Thoracic aorta (tissue), 2 donors: ENCODE measurements at places on chromosomes 1 and 21.
A peak's percentile ranks its signal among the peaks of the same experiment; 100 is the strongest.

DNA sequence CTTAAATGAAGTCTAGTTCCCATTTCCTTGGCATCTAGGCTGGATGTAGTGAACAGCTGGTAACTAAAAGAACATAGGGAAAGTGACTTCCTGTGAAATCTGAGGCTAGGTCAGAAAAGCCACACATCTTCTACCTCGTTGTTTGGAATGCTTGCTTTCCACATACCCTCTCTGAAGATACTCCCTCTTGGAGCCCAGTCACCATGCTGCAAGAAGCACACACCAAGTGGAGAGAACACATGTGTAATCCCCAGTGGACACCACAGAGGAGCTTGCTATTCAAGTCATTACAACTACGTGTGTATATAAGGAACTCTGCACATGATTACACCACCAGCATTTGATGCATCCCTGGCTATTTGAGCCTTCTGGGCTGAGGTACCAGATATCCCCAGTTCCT is 125.9 kb downstream of the RGS21 start:
- no peak overlapping the region for H3K27ac ChIP-seq
- H3K4me3 ChIP-seq: no peak overlapping the region

DNA sequence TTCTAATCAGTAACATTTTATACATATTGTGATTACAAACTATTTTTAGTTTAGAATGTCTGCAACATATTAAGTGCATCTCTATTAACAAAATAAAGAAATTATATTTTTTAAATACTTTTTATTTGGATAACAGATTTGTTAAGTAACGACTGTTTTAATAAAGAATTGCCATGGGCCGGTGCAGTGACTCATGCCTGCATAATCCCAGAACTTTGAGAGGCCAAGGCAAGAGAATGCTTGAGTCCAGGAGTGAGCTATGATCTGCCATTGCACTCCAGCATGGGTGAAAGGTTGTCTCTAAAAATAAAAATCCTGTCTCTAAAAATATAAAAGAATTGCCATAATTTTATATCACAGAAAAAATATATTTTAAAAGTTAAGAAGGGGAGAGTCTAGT is 4.1 kb downstream of the LRRIQ3 start:
- H3K4me3 ChIP-seq: no peak overlapping the region
- no peak overlapping the region for H3K27ac ChIP-seq
- no peak for DNase-seq
- no peaks in the 10 kb centered on the region for H3K27me3 ChIP-seq

- H3K4me1 ChIP-seq: no peaks in the 10 kb centered on the region
- H3K4me3 ChIP-seq: no peak overlapping the region
- no peaks in the 10 kb centered on the region for H3K27me3 ChIP-seq
- no peak overlapping the region for H3K27ac ChIP-seq
Measured at GRCh38 chr1:118101515-118101844, 83.5 kb downstream of the SPAG17 start.

- H3K4me3 ChIP-seq: no peak overlapping the region
- H3K27ac ChIP-seq: no peak overlapping the region
- H3K36me3 ChIP-seq: no peaks in the 10 kb centered on the region
- H3K27me3 ChIP-seq: no peaks in the 10 kb centered on the region
Measured at GRCh38 chr1:217018648-217019047, 295.4 kb upstream of the ESRRG start.

- H3K4me1 ChIP-seq: no peaks in the 10 kb centered on the region
- H3K4me3 ChIP-seq: no peak overlapping the region
- H3K27ac ChIP-seq: no peak overlapping the region
- H3K36me3 ChIP-seq: peaks cover 5% of the 10 kb centered on the region
Measured at GRCh38 chr21:25887166-25887565, 152.4 kb downstream of the GABPA start.

GRCh38 chr1:118210723-118211110 is 25.7 kb upstream of the SPAG17 start:
- DNase-seq: no peak
- no peak overlapping the region for H3K27ac ChIP-seq
- H3K4me1 ChIP-seq: no peaks in the 10 kb centered on the region
- no peaks in the 10 kb centered on the region for H3K36me3 ChIP-seq
- H3K4me3 ChIP-seq: no peak overlapping the region

GRCh38 chr1:24438423-24438901 is 22.9 kb downstream of the NIPAL3 start:
- no peaks in the 10 kb centered on the region for H3K36me3 ChIP-seq
- no peak for DNase-seq
- no peak overlapping the region for H3K27ac ChIP-seq
- H3K4me1 ChIP-seq: no peaks in the 10 kb centered on the region
- H3K27me3 ChIP-seq: no peaks in the 10 kb centered on the region
- H3K4me3 ChIP-seq: no peak overlapping the region

DNA sequence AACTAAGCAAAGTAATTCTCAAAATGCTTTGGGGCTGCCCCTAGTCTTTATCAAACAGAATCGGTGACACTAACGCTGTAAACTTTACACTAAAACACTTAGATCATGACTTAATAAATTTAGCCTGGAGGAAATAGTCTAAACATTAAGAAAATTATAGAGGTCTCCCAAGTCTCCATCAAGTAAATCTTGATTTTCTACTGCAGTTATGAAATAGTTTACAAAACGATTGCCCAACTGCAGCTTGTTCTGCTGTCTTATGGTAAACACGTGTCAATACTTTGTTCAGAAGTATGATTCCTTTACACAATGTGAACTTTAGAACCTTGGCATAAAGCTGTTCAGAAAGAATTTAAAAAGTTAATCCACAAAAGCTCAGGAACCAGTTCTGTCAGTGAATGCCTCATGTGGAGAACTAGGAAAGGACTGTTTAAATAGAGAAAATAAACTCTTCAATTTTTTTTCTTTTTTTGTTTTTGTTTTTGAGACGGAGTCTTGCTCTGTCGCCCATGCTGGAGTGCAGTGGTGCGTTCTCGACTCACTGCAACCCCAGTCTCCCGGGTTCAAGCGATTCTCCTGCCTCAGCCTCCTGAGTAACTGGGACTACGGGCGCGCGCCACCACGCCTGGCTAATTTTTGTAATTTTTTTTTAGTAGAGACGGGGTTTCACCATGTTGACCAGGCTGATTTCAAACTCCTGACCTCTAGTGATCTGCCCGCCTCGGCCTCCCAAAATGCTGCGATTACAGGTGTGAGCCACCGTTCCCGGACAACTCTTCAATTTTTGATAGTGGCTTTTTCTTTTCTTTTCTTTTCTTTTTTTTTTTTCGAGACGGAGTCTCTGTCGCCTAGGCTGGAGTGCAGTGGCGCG is 1.6 kb downstream of the DDI2 start:
- H3K4me3 ChIP-seq: peak overlapping the region; percentile 87
- H3K4me1 ChIP-seq: peaks cover 40% of the 10 kb centered on the region
- H3K27me3 ChIP-seq: no peaks in the 10 kb centered on the region
- H3K27ac ChIP-seq: peak overlapping the region; percentile 91
